Activated B cell treated with CpG ODN at 0.5 μM for 24 hours (primary cell): ENCODE measurements at places on chromosomes 2 and 18.

DNA sequence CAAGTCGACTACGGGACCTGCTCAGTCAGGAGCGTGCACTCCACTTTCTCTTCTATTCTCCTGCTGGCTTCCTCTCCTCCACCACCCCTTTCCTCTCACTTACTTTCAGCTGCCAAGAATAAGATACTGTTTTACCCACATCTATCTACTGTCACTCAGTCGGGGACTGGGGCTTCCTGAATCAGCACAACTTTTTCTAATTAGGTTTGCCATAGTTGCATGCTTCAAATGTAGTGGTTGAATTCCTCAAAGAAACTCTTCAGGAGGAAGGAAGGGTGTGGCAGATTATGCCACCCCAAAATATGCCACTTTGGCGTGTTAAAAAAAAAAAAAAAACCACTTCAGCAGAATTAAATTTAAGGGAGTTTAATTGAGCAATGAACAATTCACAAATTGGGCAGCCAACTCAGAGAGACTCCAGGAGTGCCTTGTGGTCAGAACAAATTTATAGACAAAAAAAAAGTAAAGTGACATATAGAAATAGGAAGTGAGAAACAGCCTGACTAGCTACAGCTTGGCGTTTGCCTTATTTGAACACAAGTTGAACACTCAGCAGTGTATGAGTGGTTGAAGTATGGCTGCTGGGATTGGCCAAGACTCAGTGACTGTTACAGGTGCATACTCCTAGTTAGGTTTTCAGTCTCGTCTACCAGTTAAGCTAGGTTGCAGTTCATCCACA is 32.5 kb upstream of the RMDN2 start:
- H3K27me3 ChIP-seq: no peaks in the 10 kb centered on the region
- H3K36me3 ChIP-seq: no peaks in the 10 kb centered on the region
- H3K27ac ChIP-seq: peak overlapping the region; percentile 84
- DNase-seq: no peak
- peaks cover 39% of the 10 kb centered on the region for H3K4me1 ChIP-seq
- peak overlapping the region; percentile 62 for H3K4me3 ChIP-seq

- H3K4me1 ChIP-seq: peaks cover 29% of the 10 kb centered on the region
- no peak overlapping the region for H3K27ac ChIP-seq
- DNase-seq: peak; percentile 9
- H3K4me3 ChIP-seq: no peak overlapping the region
These were observed 2.0 kb downstream of the ESPNL start for GRCh38 chr2:238101891-238102841.

DNA sequence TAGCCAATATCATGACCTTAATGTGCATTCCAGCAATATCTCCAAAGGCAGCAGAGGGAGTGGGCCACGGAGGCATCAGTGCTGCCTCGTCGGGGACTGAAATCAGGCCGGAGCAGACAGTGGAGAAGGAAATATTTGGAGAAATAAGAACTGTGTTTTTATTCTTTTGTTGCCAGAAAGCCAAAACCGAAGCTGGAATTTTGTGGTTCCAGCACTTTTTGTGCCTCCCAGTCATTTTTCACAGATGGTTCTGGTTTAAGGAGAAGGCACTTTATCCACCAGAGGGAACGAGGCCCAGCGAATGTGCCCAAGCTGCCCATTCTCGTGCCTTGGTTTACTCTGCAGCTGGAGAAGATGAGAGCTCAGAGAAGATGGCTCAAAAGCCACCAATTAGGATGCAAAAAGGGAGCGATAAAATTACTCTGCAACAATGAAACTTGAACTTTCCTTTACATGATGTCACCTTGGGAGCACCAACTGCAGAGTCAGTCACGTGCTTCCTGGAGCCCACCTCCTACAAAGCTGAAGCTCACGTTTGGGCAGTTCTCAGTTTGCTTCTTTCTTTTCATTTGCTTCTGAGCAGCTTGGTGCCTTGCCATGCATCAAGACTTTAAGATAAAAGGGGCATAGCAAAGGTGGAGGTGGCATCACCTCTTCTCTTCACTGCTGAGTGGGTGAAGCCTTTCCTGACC is 288.7 kb downstream of the LPIN1 start:
- H3K27ac ChIP-seq: peak overlapping the region; percentile 75
- H3K27me3 ChIP-seq: no peaks in the 10 kb centered on the region
- DNase-seq: no peak
- H3K4me3 ChIP-seq: peak overlapping the region; percentile 55
- H3K4me1 ChIP-seq: peaks cover 74% of the 10 kb centered on the region

GRCh38 chr2:215887303-215887702 is 126.0 kb downstream of the MREG start:
- peaks cover 7% of the 10 kb centered on the region for H3K27me3 ChIP-seq
- no peak overlapping the region for H3K4me3 ChIP-seq
- H3K27ac ChIP-seq: no peak overlapping the region
- H3K4me1 ChIP-seq: no peaks in the 10 kb centered on the region
- no peaks in the 10 kb centered on the region for H3K36me3 ChIP-seq

DNA sequence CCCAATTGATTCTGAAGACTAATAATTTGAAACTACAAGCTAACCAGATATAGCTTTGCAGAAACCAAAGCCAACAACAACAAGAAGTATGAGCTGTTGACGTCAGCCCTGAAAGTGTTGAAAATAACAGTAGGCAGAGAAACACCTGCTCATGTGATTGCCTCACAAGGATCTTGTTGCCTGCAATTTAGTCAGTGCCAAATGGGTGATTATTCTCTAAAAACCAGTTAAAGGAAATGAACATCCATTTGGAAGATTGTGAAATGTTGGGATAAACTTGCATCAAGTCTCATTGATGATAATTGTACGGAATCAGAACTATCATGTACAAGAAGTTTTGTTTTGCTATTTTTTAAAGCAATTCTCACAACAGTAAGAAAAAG is 2.8 kb downstream of the CYTIP start:
- H3K4me3 ChIP-seq: peak overlapping the region; percentile 95
- no peak for DNase-seq
- peaks cover 71% of the 10 kb centered on the region for H3K36me3 ChIP-seq
- peak overlapping the region; percentile 96 for H3K27ac ChIP-seq

DNA sequence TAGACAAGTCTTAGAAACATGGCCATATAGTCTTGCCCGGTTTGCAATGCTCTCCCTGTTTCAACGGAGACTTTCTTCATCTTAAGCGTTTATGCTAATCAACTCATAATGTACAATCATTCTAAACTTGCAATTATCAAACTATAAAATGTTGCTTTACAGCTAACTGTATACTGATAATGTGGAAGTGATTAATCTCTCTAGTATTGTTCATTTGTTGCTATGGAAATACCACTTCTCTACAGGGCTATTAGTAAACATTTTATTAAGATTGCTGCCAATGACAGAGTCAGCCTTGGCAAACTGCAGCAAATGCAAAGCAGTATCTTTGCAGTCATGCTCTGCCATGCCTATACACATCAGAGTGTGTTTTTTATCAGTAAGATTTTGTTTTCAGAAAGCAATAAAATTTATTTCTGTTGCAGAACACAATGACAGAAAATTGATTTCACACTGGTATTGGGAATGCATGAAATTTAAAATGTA is 1201.8 kb upstream of the CDH2 start:
- H3K4me1 ChIP-seq: no peaks in the 10 kb centered on the region
- H3K27ac ChIP-seq: no peak overlapping the region
- DNase-seq: no peak
- no peaks in the 10 kb centered on the region for H3K36me3 ChIP-seq
- H3K4me3 ChIP-seq: no peak overlapping the region

DNA sequence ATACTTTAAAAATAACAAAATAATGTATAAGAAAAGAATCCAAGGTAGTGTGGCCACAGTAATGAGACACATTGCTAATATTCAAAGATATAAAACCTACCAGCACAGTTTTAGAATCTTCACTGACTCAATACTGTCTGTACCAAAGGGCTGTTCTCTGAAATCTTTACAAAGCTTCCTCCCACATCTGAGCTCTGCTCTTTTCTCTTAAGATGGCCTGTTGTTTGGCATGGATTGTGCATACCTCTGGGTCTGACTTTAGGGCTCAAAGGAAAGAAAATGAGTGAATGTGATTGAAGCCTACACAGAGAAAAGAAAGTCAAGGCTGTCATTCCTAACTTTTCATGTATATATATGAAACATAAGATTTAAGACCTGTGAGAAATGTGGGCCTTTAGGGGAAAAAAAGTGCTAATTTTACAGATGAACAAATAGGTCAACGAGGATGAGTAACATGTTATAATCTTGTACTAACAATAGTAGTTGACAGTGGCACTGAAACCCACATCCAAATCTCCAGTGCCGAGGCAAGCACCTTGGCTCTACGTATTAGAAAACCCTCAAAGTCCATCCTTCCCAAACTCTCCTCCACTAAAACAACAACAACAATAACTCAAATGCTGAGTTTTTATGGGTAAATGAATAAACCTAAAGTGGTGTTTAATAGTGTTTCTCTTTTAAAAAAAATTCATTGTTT is 114.2 kb downstream of the ZNF521 start:
- H3K27ac ChIP-seq: no peak overlapping the region
- DNase-seq: no peak
- no peaks in the 10 kb centered on the region for H3K36me3 ChIP-seq
- H3K27me3 ChIP-seq: peaks cover 9% of the 10 kb centered on the region
- no peak overlapping the region for H3K4me3 ChIP-seq

- no peaks in the 10 kb centered on the region for H3K4me1 ChIP-seq
- H3K27ac ChIP-seq: no peak overlapping the region
- no peaks in the 10 kb centered on the region for H3K27me3 ChIP-seq
- H3K4me3 ChIP-seq: no peak overlapping the region
These were observed 267.6 kb downstream of the DCDC2C start for GRCh38 chr2:3970791-3971651.

- H3K27ac ChIP-seq: no peak overlapping the region
- H3K36me3 ChIP-seq: no peaks in the 10 kb centered on the region
- H3K27me3 ChIP-seq: no peaks in the 10 kb centered on the region
- H3K4me1 ChIP-seq: peaks cover 36% of the 10 kb centered on the region
- DNase-seq: no peak
- H3K4me3 ChIP-seq: no peak overlapping the region
These were observed 57.8 kb upstream of the GPR45 start for GRCh38 chr2:105183555-105184323.

- H3K27ac ChIP-seq: no peak overlapping the region
- no peak overlapping the region for H3K4me3 ChIP-seq
- peaks cover 11% of the 10 kb centered on the region for H3K36me3 ChIP-seq
- H3K4me1 ChIP-seq: peaks cover 35% of the 10 kb centered on the region
- DNase-seq: no peak
- H3K27me3 ChIP-seq: no peaks in the 10 kb centered on the region
These were observed 118.2 kb downstream of the PHLPP1 start for GRCh38 chr18:62833494-62833893.

DNA sequence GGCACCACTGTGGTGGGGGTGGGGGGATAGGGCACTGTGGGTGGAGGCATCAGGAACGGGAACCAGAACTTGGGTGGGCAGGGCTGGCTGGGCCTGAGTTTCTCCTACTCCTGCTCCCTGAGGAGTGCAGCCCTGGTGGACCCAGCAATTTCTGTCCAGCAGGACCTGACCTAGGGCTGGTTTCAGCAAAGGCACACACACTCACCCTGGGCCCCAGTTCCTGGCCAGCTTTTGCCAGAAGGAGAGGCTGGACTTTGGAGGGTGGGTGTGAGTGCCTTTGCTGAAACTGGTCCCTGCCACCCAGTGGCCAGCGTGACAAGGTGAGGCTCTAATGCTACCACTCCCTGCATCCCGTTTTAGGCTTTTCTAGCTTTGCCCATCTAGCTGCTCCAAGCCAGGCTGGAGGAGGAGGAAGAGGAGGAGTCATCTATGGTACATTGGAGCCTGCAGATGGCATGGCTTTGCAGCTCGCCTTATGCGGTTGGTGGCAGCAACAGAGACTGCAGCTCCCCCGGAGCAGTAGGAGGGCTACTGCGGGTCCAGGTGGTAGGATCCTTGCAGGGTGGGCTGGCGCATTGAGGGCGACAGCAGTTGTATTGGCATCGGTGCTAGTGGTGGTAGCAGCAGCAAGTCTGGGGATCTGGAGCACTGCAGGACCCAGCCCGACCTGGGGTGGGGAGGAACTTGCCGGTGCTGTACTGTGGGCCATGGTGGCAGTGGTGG is 40.4 kb upstream of the IMP4 start:
- no peaks in the 10 kb centered on the region for H3K4me1 ChIP-seq
- no peaks in the 10 kb centered on the region for H3K36me3 ChIP-seq
- peaks cover 20% of the 10 kb centered on the region for H3K27me3 ChIP-seq
- H3K27ac ChIP-seq: no peak overlapping the region
- no peak for DNase-seq

GRCh38 chr2:18788592-18788991 is 199.2 kb upstream of the NT5C1B start:
- H3K27ac ChIP-seq: no peak overlapping the region
- H3K36me3 ChIP-seq: no peaks in the 10 kb centered on the region
- DNase-seq: no peak
- no peak overlapping the region for H3K4me3 ChIP-seq
- no peaks in the 10 kb centered on the region for H3K4me1 ChIP-seq
